ENCODE measurements at places on chromosomes 12 and 14.
A peak's percentile ranks its signal among the peaks of the same experiment; 100 is the strongest.

- peak; percentile 53 for DNase-seq
These were observed 115.9 kb downstream of the ETV6 start for GRCh38 chr12:11765421-11765816.

- peak; percentile 28 for DNase-seq
These were observed 144.2 kb upstream of the FRMD6 start for GRCh38 chr14:51507511-51507905.

DNA sequence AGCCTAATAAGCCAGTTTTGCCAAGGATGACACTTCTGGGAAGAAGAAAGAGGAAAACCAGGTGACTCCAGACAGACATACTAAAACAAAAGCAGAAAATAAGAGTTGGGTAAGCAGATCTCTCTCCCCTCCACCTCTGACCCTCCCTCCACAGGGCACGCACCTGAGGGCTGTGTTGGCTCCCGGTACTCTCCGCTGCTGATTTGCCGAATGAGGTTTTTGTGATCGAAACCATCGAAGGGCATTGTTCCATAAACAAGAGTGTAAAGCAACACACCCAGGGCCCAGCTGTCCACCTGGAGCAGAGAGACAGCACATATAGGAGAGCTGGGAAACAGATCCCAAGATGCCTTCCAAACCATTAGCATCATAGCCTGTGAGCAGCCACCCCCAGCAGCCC lies 68.1 kb downstream of the NUAK1 start:
- DNase-seq, result no peak

DNA sequence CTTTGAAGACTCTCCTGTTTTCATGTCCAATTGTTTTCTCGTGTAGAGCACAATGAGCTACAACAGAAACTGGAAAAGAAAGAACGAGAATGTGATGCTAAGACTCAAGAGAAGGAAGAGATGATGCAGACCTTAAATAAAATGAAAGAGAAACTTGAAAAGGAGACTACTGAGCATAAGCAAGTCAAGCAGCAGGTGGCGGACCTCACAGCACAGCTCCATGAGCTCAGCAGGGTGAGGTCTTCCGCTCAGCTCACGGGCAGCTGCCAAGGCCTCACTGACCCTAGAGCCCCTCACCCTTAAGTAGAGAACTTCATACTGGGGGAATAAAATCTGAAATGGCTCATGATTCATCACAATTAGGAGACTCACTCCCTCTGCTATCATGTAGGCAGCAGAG lies 134.7 kb downstream of the GPR135 start:
- DNase-seq, result no peak

DNA sequence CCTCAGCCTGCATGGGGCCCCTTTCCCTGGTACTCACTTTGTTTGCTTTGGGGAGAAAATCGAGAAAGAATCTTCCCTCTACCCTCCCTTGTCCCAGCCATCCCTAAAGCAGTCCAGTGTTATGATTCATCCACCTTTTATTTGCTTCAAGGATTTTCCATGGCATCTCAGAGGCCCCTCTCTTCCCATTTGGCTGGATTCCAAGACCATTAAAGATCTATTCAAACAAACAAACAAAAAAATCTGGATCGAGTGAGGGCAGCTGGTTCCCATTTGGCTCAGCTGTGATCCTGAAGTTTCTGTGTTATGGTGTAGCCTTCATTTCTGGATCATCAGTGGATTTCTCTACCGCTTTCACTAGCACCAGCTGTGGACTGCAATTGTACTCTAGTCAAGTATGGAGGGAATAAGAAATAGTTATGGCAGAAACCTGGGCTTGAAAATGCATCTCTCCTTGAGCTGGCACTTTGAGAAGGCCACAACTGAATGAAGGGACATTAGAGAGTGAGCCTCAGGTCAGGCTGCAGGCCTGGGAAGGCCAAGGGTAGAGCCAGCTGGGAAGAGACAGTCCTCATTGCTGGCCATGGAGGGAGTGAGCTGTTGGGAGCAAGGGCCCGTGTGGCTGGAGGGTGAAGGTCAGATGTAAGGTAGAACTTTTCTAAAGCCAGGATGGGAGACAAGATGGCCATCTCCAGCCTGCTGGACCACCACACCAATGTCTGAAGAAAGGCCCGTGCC lies 13.7 kb downstream of the KRT71 start:
- peak; percentile 87 for DNase-seq

DNA sequence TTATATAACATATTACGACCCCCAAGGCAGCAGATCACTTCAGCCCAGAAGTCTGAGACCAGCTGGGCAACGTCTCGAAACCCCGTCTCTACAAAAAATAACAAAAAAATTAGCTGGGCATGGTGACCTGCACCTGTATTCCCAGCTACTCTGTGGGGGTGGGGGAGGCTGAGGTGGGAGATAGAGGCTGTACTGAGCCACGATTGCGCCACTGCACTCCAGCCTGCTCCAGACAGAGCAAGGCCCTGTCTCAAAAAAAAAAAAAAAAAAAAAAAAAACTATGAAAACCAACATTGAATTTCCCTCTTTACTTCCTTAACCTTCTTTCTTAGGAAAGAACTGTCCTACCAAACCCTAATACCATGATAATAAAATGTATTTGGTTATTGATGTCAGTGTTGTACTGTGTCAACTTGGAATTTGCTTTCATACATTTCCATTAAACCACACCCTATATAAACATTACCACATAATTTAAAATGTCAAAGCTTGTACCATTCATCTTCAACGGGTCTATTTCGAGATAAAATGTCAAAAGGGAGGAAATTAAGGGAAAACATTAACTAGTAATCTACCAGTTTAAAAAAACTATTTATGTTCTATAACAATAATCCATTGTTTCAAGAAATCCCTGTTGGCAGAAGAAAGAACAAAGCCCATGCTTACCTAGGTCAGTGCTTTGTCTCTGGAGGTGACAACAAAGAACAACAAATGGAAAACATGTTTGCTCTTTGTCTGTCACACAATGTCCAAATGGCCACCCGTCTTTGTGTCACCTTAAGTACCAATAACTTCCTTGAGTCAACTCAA lies 17.4 kb downstream of the GALNT4 start:
- DNase-seq, result no peak

- no peak for DNase-seq
These were observed 794.8 kb upstream of the SEL1L start for GRCh38 chr14:82328442-82328841.
